ENCODE measurements at places on chromosomes 6 and 20.

DNA sequence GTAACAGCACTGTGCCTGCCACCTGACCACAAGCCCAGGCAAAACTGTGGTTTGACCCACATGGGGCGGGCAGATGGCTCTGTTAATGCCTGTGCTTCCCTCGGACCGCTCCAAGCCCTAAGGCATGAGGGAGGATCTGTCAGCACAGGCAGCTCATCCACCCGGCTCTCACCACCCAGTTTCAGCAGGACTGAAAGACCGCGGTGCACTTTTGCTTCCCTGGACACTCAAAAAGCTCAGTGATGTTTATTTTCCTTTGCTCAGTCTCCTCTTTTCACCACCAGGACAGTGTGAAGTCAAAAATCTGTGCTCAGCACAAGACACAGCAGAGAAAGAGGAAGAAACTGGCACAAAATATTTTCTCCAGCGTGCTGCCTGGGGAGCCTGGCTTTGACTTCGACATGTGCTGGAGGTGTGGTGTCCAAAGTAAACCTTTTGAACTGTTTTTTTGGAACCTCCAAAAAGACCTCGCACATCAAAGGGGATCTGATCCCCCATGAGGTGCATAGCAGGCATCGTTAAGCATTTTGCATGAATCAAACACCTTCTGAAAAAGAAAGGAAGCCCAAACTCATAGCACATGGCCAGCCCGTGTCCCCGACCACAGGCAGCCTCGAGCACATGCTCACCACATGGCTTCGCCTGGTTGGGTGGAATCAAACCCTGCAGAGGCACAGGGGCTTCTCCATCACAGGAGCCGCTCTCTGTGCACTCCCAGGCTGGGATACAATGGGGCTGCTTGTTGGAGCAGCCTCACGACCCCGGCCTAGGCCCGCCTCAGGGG is 441.7 kb upstream of the JARID2 start:
- no peak for DNase-seq

- DNase-seq: no peak
Measured at GRCh38 chr6:152836523-152836922, 85.9 kb downstream of the VIP start.

- no peak for DNase-seq
Measured at GRCh38 chr20:62975812-62976508, 23.5 kb downstream of the SLC17A9 start.

DNA sequence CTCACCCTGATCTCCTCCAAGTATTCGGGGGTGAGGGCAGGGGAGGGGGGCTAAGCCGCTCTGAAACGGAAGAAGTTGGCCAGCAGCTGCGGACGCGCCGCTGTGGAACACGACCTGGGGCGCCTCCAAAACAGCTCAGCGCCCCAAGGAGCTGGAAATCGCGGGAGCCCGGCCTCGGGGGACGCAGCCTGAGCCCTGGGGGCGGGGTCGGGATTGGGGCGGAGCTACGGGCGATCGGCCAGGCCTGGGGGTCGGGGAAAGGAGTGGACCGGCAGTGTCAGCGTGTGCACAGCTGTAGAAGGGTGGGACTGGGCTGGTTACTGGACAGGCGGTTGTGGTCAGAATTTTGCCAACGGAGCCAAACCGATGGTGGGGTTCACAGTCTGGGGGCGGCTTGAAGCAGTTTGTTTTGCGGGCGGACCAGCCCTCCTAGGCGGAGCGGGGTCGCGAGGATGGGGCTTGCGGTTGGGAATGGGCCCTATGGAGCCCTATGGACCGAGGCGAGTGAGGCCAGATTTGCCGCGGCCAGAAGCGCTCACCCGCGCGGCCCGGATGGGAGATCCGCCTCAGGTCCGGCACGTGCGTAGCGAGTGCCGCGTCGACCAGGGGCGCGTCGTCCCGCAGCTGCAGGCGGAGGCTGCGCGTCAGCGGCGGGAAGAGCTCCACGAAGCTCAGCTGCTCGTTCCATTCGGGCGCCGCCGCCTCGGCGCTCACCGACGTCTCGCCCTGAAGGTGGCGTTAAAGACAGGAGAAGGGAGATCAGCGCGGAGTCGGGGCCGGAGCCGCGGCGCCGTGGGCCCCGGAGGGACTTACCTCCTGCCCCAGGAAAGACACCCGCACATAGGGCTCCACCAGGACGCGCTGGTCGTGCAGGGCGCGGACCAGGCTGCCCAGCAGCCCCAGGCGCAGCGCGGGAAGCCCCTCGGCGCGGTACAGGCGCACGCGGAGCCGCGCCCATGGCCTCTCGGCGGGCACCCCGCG is 14.3 kb upstream of the SPAG4 start:
- DNase-seq: peak; percentile 77

GRCh38 chr6:11934638-11935037 is 77.5 kb upstream of the HIVEP1 start:
- no peak for DNase-seq

DNA sequence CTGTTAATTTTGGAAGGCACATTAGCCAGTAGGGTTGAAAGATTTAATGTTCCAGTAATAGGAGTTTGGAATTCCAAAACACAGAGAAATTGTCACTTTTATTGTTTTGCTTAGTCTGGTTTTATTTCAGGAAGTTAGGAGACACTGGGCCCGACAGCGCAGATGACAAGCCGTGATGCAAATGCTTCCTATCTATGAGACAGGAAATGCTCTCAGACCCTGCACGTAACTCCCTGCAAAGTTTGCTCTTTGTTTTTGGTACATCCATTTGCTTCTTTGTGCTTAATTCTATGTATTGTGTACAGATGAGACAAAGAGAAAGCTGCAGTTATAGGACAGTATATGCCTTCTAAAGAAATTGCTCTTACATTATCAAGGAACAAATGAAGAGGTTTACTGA is 201.6 kb upstream of the SGK1 start:
- DNase-seq: peak; percentile 8

DNA sequence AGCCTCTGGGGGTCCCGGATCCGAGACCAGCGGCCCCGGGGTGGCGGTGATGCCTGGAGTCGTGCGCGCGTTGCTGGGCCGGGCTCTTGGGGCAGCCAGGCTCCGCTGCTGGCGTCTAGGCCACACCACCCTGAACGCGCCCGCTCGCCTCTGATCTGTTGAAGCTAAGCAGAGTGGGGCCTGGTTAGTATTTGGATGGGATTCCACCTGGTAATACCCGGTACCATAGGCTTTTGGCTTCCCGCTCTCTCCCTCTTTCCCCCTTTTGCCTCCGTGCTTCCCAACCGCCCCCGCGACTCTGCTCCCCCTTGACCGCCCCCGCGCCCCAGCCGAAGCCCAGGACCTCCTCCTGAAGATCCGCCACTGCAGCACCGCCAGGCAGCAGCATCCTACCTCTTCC is 1383.5 kb upstream of the DEFB115 start:
- no peak for DNase-seq

DNA sequence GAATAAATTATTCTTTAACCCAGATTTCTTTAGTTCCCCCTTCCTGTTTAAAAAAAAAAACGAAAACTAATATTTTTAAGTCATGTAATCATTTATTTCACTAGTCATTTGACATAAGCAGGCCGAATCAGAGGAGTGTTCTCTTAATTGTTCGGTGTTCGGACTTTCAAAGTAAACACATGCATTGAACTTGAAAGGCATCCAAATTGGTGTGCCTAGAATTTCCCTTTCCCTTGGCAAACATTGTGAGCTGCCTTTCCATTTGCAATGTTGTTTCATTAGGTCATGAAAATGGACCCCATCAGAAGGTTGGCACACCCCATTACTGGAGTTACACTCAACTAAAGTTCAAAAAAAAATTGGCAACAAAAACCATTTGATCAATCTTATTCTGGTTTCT is 283.0 kb upstream of the MARCKS start:
- DNase-seq: no peak

- DNase-seq: no peak
Measured at GRCh38 chr6:20706238-20706938, 172.1 kb downstream of the CDKAL1 start.

DNA sequence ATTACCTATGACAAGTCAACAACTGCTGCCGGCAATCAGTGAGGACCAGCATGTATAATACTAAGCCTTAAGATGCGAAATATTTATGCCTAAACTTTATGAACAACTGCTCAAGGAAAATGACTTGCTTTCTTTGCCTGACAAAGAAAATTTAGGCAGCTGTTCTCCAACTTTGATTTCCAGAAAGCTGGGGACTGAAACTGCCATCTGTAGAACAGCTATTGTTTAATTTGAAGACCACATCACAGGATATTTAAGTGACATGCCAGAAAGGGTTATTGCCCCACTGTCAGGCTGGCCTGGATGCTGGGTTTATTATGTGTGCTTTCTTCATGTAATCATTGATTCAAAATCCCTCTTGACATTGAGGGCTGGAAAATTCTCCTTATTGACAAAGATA is 153.9 kb upstream of the ENPP5 start:
- DNase-seq: no peak

DNA sequence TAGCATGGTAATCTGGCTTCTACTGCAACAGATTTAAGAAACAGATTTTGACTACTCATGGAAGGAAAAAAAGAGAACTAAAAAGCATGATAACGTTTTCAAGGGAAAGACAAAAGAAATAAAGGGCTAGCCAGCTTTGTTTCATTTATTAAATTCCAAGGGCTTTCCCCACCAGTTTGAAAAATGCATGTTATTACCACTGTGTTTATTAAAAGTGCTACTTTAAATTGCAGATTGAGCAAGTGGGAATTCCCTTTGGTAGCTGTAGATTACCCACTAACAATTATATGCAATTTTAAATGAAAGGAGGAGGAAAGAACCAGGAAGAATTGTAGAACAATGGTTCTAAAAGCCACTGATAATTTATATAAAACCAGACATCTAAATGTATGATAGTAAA is 40.6 kb upstream of the NHSL1 start:
- DNase-seq: no peak

GRCh38 chr6:155327326-155328073 is 13.2 kb upstream of the TFB1M start:
- peak; percentile 66 for DNase-seq

DNA sequence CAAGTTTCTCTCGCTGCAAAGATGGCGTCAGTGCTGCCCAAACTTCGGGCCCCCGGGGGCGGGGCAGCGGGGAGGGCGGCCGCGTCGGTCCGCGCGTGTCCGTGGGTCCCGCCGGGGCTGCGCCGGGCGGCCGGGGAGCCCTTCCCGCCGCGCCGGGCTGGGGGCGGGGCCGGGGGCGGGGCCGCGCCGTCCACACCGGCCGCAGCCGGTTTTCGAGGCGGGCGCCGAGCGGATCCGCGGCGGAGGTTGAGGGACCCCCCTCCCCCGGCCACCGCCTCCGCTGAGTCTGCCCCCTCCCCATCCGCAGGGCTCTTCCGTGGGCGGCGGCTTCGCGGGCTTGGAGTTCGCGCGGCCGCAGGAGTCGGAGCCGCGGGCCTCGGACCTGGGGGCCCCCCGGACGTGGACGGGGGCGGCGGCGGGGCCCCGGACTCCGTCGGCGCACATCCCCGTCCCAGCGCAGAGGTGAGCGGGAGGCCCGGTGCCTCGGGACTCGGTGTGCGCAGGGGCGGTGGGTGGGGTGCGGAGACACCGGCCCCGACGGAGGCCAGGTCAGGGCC is 572 bp downstream of the SLC2A4RG start:
- no peak for DNase-seq

DNA sequence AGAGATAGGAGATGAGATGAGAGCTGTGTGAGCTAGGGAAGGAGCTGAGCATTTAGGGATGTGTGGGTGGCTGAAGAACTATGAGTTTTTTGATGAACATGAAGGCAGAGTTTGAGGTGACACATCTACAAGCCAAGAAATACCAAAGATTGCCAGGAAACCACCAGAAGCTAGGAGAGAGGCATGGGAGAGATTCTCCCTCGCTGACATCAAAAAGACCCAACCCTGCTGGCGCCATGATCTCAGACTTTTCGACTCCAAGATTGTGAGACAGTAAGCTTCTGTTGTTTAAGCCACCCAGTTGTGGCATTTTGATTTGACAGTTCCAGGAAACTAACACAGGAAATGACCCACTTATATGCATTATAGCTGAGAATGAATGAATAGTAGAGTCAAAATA is 790.9 kb downstream of the TFAP2A start:
- no peak for DNase-seq

- no peak for DNase-seq
Measured at GRCh38 chr6:114084327-114084890, 113.5 kb upstream of the HDAC2 start.

GRCh38 chr6:75117701-75118100 is 88.2 kb downstream of the COL12A1 start:
- no peak for DNase-seq

DNA sequence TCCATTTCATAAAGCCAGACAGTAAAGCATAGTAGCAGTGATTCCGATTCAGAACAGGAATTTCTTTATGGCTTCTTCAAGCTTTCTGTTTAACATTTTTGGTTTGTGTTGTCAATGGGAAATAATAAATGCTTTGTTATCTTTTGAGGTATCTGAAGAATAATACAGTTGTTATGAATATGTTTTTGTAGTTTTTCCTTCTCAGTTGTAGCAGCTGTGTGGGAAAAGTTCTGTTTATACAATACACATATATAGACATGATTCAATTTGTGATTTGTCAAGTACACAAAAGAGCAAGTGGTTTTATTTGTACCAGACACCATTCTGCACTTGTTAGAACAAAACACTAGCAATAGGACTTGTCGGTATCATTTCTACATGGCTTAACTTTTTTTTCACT is 96.6 kb downstream of the CDYL start:
- DNase-seq: no peak

DNA sequence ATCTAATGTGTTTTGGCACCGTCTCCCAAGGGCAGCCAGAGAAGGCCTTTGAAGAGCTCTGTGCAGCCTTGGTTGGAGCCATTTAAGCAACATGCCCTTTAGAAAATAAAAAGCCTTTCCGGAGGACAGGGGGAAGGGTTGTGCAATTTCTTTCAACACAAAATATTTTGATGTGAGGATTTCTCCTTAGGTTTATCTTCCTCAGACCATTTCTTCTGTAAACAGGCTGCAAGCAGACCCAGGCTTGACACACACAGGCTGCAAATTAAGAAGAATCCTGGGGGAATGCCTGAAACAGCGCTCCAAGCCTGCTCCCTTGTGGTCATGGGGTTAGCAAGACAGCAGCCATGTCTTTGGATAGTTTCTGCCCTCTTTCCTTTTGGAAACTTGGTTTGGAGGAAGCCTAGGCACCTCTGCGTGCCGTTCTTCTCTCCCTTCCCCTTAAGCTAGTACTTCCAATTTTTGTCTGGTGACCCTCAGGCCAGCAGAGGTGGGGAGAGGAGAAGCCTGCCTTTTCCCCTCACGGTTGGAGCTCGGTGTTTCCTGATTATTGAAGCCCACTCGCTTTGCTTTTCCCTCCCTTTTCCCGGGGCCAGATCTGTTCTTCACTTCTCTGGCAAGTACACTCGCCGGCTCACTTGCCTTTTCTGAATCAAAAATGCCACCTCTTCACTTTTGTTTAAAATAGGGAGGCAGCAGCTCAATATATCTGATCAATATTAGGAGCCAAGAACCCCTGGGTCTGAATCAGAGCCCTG is 39.6 kb upstream of the NOX3 start:
- DNase-seq: no peak

GRCh38 chr6:48755315-48755714 is 644.3 kb upstream of the PTCHD4 start:
- DNase-seq: no peak
